ENCODE measurements at places on chromosomes 6 and 20.

DNA sequence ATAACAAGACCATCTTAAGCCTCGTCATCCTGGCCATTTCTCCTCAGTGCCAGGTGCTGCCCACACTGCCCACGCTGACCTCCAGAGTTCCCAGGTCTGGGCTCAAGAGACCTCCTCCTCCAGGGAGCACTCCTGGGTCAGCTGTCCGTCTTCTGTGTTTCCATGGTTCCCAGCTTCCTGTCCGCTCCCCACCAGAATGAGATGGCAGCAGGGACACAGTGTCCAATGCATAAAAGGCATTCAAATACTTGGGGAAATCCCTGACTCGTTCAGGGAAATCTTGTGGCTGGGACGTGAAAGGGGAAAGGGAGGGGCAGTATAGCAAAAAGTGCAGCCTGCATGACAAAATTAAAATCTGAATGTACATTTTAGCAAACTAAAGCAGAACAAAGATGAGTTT is 54.3 kb downstream of the SLC23A2 start:
- no peak for DNase-seq

DNA sequence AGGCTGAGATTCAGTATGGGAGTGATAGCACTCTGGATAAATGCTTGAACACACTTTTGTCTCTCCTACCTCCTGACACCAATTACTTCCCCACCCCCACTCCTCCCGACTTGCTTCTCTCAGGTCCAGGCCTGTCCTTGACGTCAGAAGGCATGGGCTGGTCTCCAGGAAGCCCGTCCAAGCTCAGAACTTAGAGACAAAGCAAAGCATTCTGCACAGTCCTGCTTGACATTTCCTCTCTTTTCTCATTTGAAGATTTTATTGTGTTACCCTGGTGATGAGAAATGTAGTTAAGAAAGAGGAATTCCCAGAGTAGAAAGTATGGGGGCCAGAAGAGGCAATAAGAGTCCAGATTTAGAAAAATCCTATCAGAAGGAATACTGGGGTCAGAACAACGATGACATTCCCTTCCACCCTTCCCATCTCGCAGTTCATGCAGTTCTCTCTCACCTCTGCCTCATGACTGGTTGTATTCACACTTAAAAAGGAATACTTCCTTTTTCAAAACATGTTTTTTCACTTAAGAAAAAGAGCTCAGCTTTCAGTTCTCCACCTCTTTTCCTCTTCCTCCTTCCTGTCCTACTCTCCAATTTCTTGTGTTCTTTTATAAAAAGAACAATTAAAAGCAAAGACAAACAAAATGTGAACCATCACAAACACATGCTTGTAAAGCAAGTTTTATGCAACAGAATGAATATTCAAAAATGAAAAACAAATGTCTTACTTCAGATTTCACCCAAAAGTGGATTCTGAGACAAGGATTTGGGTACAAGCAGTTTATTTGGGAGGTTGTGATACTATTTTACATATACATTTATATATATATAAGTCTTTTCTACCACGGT is 18.5 kb upstream of the FAM184A start:
- DNase-seq, result no peak

- no peak for DNase-seq
These were observed 220.7 kb downstream of the UST start for GRCh38 chr6:148967541-148967956.

- DNase-seq, result no peak
These were observed 105.8 kb upstream of the RUNX2 start for GRCh38 chr6:45222380-45222779.

DNA sequence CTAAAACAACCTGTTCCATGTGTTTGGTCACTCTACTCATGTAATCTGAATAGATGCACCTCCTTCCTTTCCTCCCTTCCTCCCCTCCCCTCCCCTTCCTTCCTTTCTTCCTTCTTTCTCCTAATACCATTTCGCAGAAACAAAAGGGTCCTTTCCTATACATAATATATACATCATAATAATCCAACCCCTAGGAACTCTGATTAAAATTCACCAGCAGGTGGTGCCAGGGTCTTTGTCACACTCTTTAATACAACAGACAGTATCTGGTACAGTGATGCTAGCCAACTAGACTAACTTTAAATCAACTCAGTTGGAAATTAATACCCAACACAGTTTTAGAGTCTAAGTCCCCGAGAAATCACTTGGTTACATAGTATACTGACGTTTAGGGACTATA is 181.2 kb upstream of the SHLD1 start:
- DNase-seq, result no peak

DNA sequence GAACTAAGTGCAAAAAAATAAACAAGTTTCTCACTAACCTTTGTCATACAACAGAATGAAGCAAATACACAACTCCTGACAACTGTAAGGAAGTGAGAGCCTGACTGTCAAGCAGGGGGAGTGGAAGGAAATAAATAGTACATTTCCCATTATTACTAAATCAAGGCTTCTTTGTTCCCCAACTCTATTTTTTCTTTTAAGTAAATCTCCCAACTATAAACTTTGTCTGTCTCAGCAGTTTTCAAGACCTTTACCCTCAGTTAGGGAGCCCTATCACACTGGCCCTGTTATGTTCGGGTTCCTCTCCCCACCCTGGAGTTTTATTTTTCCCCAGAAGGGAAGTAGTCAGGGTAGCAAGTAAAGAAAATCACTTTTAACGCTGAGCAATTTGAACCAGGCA is 24.1 kb upstream of the IPCEF1 start:
- no peak for DNase-seq
